ENCODE measurements at places on chromosomes 3 and 15.

DNA sequence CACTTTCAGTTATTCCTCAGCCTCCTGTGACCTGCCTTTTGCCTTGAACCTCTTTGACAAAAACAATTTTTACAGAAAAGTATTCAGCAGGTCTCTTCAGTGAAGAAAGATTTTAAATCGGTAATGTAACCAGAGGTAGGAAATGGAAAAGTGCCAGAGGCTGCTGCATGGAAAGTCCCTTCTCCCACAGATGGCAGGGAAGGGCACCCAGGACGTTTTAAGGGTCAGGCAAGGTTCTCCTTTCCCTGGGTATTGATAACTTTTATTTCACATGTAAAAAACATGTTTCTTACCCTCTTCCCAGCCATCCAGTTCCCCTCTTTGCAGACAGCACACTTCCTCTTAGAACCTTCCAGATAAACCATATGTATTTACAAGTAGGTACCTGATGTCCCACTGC, 185.6 kb downstream of the OR4M2 start:
- no peak for DNase-seq

GRCh38 chr15:43220991-43221403, at the start of gene EPB42:
TSS of gene EPB42 (minus strand) at chr15:43221018. CDS start at chr15:43220825, 193 bp downstream.
- DNase-seq: no peak

DNA sequence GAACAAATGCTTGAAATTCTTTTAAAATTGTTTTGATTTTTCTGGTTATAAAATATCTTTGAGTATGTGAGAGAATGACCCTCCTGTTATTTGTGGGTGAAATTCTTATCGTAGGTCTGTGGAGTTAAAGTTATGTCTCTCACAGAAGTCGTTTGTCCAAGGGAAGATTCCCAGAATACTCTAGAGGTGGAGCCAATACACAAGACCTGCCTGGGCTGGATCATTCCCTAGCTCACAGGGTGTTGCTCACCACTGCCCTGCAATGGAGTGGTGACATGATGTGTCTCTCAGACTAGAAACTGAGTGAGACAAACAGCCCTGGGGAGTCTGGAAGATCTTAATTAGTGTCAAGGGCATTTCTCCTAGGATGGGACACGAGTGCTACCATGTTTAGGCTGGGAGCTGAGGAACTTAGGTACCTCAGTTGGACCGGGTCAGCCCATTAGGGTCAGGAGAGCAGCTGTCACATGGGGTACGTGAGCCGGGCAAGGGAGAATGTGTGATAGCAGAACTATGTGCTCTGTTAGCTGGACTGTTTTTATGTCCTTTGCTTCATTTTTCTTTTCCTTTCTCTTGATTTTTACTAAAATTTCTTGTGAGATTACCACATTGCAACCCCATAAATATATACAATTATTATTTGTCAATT, 53.6 kb upstream of the MYO5C start:
- DNase-seq: no peak

- no peak for DNase-seq
Measured at GRCh38 chr3:11120091-11120805, 34.0 kb upstream of the HRH1 start.

DNA sequence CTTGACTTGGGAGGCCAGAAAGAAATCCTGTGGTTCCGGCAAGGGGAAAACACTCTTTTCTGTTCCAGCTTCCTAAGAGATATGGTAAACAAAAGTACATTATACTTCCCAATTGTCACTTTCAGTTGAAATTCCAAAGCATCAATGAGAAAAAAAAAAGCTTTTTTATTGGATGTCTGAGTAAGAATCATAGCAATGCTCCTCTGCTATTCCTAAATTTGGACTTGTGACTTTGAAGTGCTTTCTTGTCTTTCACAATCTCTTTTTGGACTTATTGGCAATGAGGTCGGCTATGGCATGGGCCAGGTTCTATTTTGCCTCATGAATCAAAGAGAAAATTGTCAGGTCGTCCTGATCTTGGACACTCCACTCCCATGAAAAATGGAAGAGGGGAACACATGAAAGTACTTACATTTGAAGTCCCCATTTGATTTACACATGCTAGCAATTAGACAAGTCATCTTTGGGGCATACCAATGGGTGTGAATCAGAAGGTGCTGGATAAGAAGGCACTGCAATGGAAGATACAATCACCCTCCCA, 170.5 kb downstream of the GREM1 start:
- DNase-seq: no peak

DNA sequence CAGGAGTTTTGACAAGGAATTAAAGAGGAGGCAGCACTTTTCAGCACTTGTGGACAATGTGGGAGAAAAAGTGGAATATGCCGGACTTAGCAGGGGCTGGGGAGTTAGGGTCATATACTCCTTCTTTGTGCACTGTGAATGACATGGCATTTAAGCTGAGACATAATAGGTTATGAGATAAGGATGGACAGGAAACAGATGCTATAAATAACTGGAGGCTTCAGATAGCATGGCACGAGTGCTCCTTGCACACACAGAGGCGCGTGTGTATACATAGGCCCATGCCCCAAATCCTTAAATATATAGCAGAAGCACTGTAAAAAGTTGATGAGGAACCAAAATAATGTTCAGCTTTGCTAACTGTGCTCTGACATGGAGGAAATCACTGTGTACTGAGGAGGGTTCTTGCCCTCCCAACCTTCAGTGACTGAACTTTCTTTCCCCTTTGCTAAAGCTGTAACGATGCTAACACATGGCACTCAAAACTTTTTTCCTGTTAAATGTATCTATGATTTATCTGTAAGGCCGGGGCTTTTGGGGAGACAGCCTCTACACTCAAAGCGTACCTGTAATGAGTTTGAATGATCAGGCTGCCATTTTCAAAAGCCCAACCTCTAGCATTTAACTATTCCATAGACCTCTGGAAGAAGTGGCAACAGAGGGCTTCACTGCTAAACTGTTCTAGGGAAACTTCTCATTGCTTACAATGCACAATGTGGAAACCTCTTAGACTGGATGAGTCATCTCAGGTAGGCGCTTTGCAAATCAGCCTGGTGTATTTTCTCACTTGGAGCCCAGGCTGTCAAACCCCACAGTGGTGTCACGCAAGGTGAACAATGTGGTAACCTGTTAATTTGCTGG, 784.6 kb downstream of the NR2F2 start:
- DNase-seq: no peak

DNA sequence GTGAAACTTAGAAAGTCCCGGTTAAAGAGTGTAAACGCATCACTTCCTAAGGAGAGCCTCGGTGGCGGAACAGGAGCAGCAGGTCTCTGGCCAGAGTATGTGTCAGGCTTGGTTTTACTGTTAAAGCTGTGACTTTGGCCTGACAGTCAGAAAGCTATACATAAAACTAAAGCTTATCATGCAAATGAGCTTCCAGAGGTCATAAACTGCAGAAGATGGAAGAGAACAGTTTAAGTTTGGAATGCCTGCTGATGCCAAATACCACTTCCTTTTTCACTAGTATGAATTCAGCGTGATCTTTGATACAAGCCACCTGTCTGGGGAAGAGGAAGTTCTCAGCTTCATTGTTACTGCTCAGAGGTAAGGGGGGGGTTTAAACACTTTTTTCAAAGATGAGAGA, 125.1 kb upstream of the CTDSPL start:
- DNase-seq: no peak

- DNase-seq: no peak
Measured at GRCh38 chr3:188126276-188126675, 27.7 kb upstream of the LPP start.

DNA sequence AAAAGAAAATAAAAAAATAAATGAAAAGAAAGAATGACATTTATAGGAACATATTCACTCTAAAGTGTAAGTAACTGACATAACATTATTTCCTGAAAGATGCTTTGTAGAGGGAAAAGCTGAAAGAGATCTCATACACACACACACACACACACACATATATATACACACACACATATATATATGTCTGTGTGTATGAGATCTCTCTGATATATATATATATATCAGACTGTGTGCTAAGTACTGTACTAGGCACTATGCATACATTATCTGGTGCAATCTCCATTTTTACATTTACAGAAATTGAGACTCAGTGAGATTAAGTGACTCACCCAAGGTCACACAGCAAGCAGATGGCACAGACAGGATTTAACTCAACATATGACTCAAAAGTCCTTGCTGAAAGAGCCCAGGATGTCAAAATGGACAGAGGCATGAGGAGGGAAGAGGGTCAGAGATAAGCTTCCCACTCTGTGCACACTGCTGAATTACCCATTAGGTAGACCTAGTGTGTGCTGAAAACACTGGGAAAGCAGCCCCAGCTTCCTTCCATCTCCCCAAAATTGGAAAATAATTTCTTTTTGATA, 15.0 kb downstream of the BHLHE40 start:
- DNase-seq: no peak

DNA sequence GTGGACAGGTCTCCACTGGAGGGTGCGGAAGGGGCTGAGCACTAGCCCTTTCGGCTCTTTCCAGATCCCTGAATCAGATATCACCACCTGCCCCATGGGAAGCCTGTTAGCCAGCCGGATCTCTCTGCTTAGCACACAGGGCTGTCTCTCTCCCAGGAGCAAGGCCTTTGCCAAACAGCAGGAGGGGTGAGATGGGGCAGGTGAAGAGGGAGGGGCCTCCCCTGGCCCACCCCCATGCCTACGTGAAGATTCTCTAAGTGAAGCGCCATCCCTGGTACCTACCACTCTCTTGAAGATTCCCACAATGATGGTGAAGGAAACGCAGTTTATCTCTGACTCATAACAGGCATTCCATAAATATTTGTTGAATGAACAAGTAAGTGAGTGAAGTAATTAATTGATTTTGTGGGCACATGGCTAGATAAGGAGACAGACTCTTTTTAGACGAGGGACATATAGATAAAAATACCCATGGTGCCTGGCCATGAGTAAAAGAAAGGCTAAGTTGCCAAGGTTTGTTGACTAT, 19.6 kb upstream of the HCN4 start:
- no peak for DNase-seq

DNA sequence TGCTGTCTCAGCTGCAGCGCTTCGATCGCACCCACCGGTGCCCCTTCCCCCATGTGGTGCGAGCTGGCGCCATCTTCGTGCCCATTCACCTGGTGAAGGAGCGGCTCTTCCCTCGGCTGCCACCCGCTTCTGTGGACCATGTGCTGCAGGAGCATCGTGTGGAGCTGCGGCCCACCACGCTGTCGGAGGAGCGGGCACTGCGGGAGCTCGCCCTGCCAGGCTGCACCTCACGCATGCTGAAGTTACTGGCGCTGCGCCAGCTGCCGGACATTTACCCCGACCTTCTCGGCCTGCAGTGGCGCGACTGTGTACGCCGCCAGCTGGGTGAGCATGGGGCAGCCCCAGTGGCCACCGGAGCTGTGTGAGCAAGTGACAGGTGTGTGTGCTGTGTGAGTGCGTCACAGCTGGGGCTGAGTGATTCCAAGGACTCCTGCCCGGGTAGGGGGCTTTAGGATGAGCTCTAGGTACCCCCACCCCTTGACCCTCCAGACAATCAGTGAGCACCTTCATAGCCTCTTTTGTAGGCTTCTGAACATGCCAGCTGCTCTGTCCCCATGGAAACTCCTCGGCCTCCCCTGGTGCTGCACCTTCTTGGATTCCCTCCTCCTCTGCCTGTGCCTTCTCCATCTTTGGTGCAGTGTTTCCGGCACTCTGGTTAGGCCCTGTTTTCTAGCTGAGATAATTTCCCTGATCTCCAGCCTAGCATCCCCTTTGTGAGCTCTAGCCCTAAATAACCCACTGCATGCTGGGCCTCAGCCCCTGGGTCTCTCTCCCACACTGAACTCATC, 7.0 kb downstream of the C15orf39 start:
- DNase-seq: no peak

- DNase-seq: no peak
Measured at GRCh38 chr3:46665763-46666452, 27.6 kb downstream of the ALS2CL start.

All from thoracic aorta (tissue), 2 donors.